ENCODE measurements at places on chromosomes 3 and 15. TPM values are rescaled to one million over a fixed set of nuclear protein-coding genes. Genes with fewer than 3 reads are reported as not detected.

- no peak for DNase-seq
Observed at GRCh38 chr15:51641490-51642130, 19.0 kb upstream of the DMXL2 start.

GRCh38 chr15:60006203-60006862, 2.2 kb downstream of the FOXB1 start:
- no peak for DNase-seq

Gene SMCO1
- not detected for total RNA-seq

Gene GATM
- total RNA-seq = 0.33 TPM

Gene PML
- total RNA-seq = 49.1 TPM

Gene ANKRD63
- total RNA-seq = not detected

Measured in HFFc6 (cell line).